ENCODE measurements at places on chromosomes 1 and 21.

- no peak for DNase-seq
Observed at GRCh38 chr1:98963064-98963758, 41.5 kb downstream of the PLPPR5 start.

DNA sequence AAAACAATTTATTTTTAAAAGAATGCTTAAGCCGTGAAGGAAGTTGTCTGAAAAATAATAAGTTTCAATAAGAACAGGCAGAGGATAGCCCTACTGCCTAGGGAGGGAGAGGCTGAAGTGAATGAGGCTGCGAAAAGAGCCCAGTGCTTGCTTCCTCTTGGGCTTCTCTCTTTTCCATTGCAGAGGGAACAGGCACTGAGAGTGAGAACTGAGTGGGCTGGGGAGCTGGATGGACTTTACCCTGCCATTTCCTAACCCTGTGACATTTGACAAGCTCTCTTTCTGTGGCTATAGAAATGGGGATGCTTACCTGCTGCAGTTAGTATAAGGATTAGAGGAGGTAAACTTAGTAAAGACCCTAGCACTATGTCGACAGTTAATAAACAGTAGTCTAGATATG lies 30.0 kb downstream of the TENT5C start:
- DNase-seq = no peak

- no peak for DNase-seq
Observed at GRCh38 chr21:34910396-34910795, 138.7 kb downstream of the RUNX1 start.

GRCh38 chr1:184865831-184866230 lies 108.5 kb downstream of the NIBAN1 start:
- DNase-seq = no peak

- no peak for DNase-seq
Observed at GRCh38 chr1:93919780-93920179, 10.6 kb upstream of the GCLM start.

DNA sequence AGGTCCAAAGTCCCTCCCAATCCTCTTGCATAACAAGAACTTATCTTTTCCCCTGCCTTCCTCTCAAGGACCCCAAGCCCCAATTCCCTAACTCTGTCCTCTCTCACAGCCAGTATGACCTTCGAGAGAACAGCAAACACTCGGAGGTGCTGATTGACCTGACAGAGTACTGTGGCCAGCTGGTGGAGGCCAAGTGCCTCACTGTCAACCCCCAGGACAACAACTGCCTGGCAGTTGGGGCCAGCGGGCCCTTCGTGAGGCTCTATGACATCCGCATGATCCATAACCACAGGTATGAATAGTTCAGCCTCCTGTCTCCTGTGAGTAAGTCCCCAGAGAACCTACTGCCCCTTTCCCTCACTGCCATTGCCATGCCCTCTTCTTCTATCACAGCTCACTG lies 29.9 kb upstream of the TMEM222 start:
- DNase-seq = no peak

DNA sequence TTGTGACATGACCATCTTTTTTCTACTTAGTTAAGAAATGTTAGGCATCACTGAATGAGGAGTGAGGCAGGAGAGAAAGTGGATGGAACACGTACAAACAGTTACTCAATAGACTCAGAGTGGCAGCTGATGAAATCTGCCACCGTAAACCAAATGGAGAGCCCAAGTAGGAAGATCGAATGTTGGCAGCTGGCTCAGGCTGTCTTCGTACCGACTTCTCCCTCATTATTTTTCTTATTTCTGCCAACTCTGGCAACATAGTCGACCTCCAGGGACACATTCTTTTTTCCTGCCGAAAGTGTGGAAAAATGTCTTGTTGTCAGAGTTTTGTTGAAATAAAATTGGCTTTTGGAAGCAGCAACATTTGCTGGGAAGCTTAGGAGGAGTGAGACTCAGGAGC lies 143.3 kb downstream of the GREM2 start:
- no peak for DNase-seq

DNA sequence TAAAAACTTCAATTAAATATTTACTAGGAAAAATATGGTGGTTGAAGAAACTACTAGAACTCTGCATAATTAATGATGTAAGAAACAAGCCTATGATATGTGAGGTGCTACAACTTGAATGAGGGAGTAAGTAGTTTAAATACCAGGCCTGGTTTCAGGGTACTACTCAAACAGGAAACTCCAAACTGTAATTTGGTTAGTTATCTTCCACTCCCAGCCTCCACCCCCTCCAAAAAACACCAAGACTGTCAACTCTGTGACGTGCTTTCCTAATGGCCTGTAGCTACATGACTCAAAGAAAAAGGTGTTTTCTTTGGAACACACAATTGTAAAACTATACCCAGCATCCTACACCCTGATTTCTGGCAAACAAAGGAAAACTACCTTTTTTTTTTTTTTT lies 55.9 kb upstream of the RCC1 start:
- peak; percentile 28 for DNase-seq

GRCh38 chr21:18070392-18070791 lies 174.2 kb upstream of the CHODL start:
- no peak for DNase-seq

DNA sequence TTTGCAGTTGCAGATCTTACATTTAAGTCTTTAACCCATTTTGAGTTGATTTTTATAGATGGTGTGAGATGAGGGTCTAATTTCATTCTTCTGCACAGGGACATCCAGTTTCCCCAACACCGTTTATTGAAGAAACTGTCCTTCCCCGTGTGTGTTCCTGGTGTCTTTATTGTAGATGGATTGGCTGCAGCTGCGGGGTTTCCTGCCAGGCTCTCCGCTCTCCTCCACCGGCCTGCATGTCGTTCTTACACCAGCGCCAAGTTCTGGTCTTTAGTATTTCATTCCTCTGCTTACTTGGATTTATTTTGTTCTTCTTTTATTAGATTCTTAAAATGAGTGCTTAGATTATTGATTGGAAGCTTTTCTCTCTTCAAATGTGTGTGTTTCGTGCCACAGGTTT lies 98.9 kb upstream of the COL6A1 start:
- DNase-seq = no peak

- no peak for DNase-seq
Observed at GRCh38 chr21:25757531-25757930, 22.8 kb downstream of the GABPA start.

DNA sequence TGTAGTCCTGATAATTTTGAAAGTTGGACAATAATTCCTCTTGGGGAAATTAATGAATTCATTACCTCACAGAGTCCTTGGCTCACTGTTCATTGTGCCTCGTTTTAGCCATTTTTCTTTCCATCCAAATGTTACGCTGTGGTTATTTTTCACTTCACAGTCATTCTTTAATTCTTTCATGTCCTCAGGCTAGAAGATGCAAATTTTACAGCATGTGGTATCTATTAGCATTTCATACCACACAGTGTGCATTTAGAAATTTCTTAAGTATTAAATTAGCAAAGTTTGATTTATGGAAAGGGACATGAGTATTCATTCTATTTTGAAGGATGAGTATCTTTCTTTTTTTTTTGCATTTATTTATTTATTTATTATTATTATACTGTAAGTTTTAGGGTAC lies 18.4 kb downstream of the OR2L3 start:
- DNase-seq = no peak

- no peak for DNase-seq
Observed at GRCh38 chr1:96445302-96445701, 276.3 kb upstream of the PTBP2 start.

GRCh38 chr1:235416662-235417049 lies 49.4 kb downstream of the TBCE start:
- DNase-seq = no peak

DNA sequence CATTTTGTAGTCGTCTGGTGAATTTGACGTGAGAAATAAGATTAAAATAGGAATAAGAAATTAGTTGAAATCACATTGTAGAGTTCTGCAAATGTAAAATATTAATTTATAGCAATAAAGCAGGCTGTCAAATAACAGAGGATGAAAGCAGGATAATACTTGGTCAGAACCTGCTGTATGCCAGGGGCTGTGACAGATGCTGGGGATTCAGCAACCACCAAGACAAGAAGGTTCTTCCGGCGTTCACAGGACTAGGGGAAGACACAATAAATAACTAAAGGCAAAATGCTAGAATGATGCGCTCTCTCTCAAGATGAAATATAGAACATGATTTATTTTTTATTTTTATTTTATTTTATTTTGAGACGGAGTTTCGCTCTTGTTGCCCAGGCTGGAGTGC lies 6.8 kb upstream of the PARK7 start:
- DNase-seq = no peak

- DNase-seq = no peak
Observed at GRCh38 chr1:48190881-48191280, 31.6 kb upstream of the SLC5A9 start.

DNA sequence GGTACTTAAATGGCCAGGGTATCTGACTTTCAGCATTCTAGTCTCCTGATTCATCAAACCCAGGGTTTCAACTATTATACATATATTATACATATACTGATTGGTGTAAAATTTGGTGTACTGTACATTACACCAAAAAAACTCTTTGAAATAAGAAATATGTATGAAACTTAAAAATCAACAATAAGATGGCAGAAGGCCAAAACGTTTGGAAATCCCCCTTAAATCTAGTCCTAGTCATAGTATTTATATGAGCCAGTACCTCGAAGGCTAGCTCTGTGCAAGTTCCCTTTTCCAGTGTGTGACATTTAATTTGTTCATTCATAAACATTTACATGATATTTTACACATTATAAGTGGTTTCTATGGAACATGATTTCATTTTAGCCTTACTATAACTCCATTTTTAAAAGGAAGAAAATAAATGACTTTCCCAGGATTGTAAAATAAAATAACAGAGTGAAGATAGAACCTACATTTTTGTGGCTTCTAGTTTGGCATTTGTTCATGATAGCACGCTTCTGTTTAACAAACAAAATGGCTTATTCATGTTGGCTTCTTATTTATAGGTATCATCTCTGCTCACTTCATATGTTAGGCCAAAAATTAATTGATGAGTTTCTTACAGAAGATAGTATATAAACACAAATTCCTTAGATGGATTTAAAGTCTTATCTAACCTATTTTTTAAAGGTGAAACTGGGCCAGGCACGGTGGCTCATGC lies 18.8 kb upstream of the ZNF281 start:
- no peak for DNase-seq

DNA sequence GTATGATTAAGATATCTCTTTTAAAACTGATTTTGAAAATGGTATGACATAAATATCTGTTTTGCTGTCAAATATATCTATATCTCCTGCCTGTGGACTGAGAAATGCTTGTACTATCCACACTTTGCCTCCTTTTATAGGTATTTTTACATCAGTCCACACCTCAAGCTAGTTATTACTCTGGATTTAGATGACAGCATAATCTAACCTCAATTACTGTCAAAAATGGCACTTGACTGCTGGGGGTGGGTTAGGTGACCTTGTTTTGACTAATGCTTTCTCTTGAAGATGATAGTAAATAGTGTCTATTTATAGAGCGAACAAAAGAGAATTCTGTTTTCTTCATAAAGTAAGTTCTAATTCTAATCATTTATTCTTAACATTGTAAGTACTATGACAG lies 9.1 kb downstream of the ADGRL2 start:
- DNase-seq = no peak

DNA sequence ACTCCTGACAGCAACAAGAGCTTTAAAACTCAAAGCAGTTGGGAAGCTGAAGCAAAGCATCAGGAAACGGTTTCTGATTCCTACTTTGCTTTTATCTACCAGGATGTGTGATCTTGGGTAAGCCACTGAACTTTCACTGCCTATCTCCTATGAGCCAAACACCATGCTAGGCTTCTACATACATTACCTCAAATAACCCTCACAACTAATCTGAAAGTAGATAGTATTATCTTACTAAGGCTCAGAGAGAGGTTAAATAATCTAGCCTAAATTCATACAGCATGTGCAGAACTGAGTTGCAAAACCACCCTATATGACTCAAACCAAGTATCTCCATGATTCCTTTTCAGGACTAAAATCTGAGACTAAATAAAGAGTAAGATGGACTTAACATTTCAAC lies 83.8 kb downstream of the EVI5 start:
- DNase-seq = no peak

- DNase-seq = no peak
Observed at GRCh38 chr1:107365527-107366240, 224.8 kb downstream of the NTNG1 start.

DNA sequence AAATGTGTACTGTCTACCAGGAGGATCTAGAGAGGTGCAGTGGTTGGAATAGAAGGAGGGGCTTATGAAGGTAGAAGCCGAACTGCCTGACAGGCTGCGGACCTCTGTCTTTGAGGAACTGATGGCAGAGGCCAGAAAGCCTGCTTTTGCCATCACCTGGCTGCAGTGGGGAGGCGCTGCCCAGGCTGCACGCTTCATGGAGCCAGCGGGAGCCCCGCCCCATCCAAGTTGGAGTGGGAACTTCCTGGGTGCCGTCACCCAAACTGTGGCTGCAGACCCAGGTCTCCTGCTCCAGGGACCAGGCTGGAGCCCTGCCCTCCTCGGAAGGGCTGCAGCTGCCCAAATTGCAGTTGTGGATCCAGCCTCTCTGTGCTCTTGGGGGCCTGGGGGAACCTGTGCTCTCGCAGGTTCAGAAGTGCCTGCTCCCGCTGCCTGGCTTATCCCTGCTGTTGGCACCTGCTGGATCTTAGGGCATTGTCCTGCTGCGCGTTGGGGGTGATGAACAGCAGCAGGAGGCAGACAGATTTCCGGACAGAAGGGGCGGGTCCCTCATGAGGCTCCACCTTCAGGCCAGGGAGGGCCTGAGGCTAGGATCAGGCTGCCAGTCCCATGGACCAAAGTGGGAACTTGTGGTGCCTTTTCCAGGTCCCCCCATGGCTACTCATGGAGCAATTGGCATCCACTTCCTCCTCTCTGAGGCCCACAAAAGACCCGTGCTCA lies 118.0 kb upstream of the PLPPR4 start:
- DNase-seq = no peak

- no peak for DNase-seq
Observed at GRCh38 chr1:230278376-230278775, 147.8 kb downstream of the PGBD5 start.

DNA sequence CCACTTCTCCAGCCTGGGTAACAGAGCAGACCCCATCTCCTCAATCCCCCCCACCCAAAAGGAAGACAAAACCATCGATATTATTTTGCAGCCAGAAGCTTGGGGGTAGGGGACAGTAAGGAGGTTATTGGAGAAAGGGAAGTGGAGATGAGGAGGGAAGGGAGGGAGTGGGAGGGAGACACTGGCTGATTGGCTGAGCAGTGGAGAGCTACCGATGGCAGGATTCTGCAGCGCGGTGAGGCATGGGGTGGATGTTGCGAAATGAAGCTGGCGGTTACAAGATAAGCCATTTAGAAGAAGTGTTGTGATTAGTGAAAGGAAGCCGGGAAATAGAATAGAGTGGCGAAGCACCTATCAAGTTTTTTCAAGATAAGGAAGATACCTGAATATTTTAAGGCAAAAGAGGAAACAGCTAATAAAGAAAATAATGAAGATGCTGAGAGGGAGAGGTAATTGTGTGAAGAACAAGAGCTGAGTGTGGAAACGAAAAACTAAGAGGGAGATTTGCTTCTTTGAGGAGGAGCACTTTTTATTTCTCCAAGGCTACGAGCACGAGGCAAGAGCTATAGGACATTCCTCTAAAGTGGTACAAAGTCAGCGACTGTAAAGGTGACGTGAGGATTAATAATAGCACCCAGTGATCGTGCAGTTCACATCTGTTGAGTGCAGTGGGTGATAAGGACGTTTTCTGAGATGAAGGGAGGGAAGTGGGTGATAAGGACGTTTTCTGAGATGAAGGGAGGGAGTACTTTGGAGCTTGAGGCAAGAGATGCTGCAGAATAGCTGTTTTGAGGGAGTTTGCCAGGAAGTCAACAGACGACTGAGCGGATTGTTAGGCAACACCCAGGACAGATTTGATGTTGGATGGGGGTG lies 103.2 kb upstream of the KIF26B start:
- DNase-seq = no peak
